Articular chondrocyte of knee joint (primary cell): ENCODE measurements at places on chromosomes 6 and 20. TPM values are rescaled to one million over a fixed set of nuclear protein-coding genes. Genes with fewer than 3 reads are reported as not detected.

The SLC16A10 gene
- total RNA-seq = 0.22 and 1.4 TPM in 2 replicates

The AGPAT4 gene
- 23.2 and 24.0 TPM in 2 replicates for total RNA-seq

The CTCFL gene
- total RNA-seq = not detected in 2 replicates

The MAFB gene
- 32.5 and 32.9 TPM in 2 replicates for total RNA-seq

The TMEM151B gene
- under 0.01 TPM in 2 replicates for total RNA-seq

The IMPG1 gene
- not detected in 2 replicates for total RNA-seq

The NMBR gene
- not detected in 2 replicates for total RNA-seq

The CDSN gene
- total RNA-seq = not detected in 2 replicates

The BPIFB2 gene
- not detected in 2 replicates for total RNA-seq

The KATNA1 gene
- total RNA-seq = 33.6 and 35.8 TPM in 2 replicates

The LINC00237 gene
- total RNA-seq = not detected in 2 replicates

The GINS1 gene
- 5.0 and 8.3 TPM in 2 replicates for total RNA-seq

The CGAS gene
- 7.2 and 7.9 TPM in 2 replicates for total RNA-seq

The APOBEC2 gene
- not detected in 2 replicates for total RNA-seq

The TSPO2 gene
- not detected in 2 replicates for total RNA-seq

The SNPH gene
- 6.3 and 6.4 TPM in 2 replicates for total RNA-seq

The NOTCH4 gene
- 0.65 and 1.1 TPM in 2 replicates for total RNA-seq

The ABHD16B gene
- total RNA-seq = not detected in 2 replicates

The TBC1D22B gene
- total RNA-seq = 5.9 TPM in 2 replicates

The BPIFB1 gene
- total RNA-seq = not detected in 2 replicates

The FABP7 gene
- not detected in 2 replicates for total RNA-seq

The CST8 gene
- not detected in 2 replicates for total RNA-seq

The LAMA4 gene
- 459 and 536 TPM in 2 replicates for total RNA-seq

The CTNNBL1 gene
- total RNA-seq = 21.6 and 24.0 TPM in 2 replicates

The BTBD9 gene
- total RNA-seq = 20.6 and 21.5 TPM in 2 replicates

The CNBD2 gene
- total RNA-seq = 0.65 and 2.8 TPM in 2 replicates

The SOX18 gene
- 0.22 TPM in 1 of 2 replicates, not detected in the other for total RNA-seq

The OPRL1 gene
- total RNA-seq = 0.52 and 0.86 TPM in 2 replicates

The POPDC3 gene
- total RNA-seq = 71.8 and 73.3 TPM in 2 replicates

The RAMACL gene
- 7.5 and 7.7 TPM in 2 replicates for total RNA-seq

The SIGLEC1 gene
- total RNA-seq = not detected in 2 replicates

The ZNF165 gene
- 0.97 and 1.0 TPM in 2 replicates for total RNA-seq

The GRIK2 gene
- total RNA-seq = 0.32 and 0.52 TPM in 2 replicates

The CHD6 gene
- total RNA-seq = 29.7 and 34.6 TPM in 2 replicates

The ETV7 gene
- total RNA-seq = 3.8 and 6.7 TPM in 2 replicates

The RUNX2 gene
- total RNA-seq = 0.91 and 1.1 TPM in 2 replicates

The ADGRG6 gene
- 71.5 and 95.1 TPM in 2 replicates for total RNA-seq

The EPHA7 gene
- total RNA-seq = not detected in 2 replicates

The KCNS1 gene
- total RNA-seq = not detected in 2 replicates

The TAGAP gene
- total RNA-seq = 0.11 TPM in 1 of 2 replicates, not detected in the other

The LAMP5 gene
- total RNA-seq = 0.26 and 0.43 TPM in 2 replicates

The MCHR2 gene
- total RNA-seq = not detected in 2 replicates
